ENCODE measurements at places on chromosomes 12 and 14. TPM values are rescaled to one million over a fixed set of nuclear protein-coding genes. Genes with fewer than 3 reads are reported as not detected.

IFT81 gene
- total RNA-seq: 6.9 TPM

SSTR1 gene
- 0.67 TPM for total RNA-seq

INSM2 gene
- not detected for total RNA-seq

GAPDH gene
- total RNA-seq: 3,951 TPM

All from kidney epithelial cell (primary cell).